ENCODE measurements at places on chromosomes 1 and 21. TPM values are rescaled to one million over a fixed set of nuclear protein-coding genes. Genes with fewer than 3 reads are reported as not detected.

Gene SRGAP2B
- 77.7 TPM for total RNA-seq

Gene MTARC1
- total RNA-seq, result 8.7 TPM

Gene RER1
- 77.5 TPM for total RNA-seq

DNA sequence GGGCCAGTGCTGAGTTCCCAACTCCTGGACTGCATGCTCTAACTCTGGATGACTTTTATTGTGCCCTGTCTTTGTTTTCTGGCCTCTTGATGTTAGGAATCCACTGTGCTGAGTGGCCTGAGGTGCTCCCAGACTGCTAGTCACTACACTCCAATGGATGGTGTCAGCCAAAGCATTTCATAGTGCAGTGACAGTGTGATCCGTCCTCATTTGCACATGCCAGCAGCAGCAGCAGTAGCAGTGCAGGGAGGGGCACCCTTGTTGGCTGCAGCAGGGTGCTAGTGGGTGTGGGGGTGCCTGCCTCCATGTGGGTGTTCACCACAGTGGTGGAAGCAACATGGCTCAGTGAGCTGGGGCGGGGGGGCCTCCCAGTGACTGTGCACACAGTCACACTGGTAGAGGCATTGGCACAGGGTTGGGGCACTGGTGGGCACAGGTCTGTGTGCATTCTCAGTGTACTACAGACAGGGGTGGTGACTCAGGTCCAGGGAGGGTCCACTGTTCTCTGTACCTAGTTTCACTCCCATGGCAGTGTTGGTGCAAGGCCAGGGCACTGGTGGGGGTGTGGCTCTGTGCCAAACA lies 214.0 kb downstream of the ZC3H11B start:
- DNase-seq, result no peak

DNA sequence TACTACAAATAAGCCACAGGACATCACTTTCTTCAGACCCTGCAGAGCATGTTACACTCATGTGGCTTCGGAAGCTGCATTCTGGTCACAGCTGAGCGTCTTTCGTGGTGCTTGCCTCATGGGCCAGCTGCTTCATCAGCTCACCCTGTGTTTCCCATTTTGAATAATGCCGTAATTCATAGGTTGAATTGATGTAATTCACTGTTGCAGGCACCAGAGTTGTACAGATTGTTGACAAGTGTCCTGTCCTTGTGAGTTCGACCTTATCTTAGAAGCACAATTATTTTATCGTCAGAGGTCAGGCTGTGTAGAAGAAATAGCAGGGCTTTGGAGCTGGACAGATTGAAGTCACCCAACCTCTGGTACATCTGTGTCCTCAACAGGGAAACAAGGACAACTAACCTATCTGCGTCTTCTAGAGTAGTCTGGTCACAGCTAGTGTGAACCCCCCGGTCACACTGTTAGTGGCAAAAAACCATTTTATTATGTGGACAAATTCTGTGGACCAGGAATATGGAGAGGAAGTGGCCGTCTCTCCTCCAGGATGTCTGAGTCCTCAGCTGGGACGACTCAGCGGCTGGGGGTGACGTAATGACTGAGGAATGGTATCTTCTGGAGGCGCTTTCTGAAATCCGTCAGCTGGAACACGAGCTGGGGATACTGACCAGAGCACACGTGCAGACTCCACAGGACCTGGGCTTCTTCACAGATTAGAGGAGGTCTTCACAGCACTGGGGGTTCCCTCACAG lies 17.8 kb downstream of the PKNOX1 start:
- peak; percentile 60 for DNase-seq

- no peak for DNase-seq
Observed at GRCh38 chr1:78688697-78689096, 39.1 kb downstream of the IFI44 start.

DNA sequence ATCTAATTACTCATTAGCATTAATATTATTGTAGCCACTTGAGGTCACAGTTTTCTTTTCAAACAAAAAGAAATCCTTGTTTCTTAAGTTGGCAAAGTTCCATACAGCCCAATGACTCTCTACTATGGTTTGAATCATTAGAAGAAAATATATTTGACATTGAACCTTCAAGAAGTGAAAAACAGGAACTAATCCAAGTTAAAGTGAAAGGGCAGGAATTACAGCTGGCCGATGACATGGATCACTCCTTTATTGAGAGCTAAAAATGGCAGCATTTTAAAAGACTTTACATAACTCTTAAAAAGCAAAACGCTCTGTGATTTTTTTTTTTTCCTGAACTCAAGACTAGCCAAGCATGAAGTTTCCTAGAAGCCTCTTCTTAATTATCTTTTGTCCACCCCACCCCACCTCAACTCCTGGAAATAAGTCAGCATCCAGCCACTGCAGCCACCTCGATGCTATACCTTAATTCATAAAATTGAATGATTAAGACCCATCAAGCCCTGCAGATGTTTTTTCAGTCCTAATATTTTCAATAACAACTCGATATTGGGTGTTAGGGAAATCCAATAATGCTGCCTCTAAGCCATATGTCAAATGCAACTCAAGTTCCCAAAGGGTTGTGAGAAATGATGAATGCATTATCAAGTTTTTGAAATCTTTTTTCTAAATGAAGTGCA lies 323.1 kb downstream of the HHIPL2 start:
- DNase-seq, result no peak

DNA sequence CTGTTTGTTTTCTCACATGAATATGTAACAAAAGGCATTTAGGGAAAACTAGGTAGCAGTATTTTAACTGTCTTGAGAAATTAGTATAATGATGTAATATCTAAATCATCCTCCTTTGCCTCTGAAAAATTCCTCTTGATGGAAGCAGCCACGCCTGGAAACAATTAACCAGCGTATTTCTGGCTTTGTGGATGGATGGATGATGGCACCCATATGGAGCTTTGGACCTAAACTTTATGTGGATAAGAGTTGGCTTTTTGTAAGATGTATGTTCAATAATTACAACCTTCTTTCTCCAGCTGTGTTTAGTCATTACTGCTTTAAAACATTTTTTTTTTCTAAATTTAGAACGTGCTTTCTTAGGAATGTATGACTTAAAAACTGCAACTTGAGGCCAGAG lies 12.7 kb downstream of the CDCA8 start:
- no peak for DNase-seq

Gene ANKRD65
- total RNA-seq, result 0.79 TPM

GRCh38 chr1:67476906-67477305 lies 46.7 kb upstream of the SERBP1 start:
- DNase-seq, result no peak

Gene WNT3A
- total RNA-seq, result not detected

Gene SERTAD4
- not detected for total RNA-seq

Data from spleen (tissue), 13 donors.